Fibroblast of lung (primary cell): ENCODE measurements at places on chromosomes 5 and 9.
A peak's percentile ranks its signal among the peaks of the same experiment; 100 is the strongest.

GRCh38 chr5:91707521-91707841 is 324.4 kb upstream of the ARRDC3 start:
- DNase-seq, result no peak

DNA sequence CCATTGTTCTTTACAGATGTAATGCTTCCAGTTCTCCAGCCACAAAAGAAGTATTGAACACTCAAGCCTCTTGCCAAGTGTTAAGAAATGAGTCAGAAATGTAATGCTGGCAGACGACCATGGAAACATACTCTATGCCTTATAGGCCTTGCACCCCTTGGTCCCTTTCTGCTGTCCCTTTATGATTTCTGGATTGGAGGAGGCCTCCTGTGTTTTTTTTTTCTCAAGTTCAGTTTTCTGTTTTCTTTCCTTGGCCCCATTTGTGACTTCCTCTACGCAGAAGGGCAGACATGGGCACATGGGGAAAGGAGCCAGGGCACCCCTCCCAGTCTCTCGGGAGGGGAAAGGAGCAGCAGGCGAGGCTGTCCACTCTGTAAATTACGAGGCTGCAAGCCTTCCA is 53.4 kb downstream of the SNX18 start:
- DNase-seq, result peak; percentile 84

GRCh38 chr5:77080905-77081304 is 6.2 kb downstream of the ZBED3 start:
- no peak for DNase-seq

DNA sequence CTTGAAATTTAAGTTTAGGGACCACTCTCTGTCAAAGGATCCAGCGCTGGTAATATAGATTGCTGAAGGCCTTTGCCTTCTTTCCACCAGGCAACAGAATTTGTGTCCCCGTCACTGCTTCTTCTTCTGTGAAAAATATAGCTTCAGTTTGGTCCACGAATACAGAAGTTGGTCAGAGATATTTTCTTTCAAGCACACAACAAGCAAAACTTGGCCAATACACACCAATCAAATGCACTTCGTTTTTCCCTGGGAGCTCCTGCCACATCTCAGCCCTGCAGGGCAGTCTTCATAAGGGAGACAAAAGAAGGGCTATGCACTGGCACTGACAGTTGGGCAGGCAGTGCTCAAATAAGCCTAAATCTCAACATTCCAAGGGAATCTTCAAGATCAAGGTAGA is 22.9 kb downstream of the HAVCR2 start:
- DNase-seq, result no peak

GRCh38 chr5:2263763-2264162 is 381.0 kb upstream of the IRX4 start:
- DNase-seq, result no peak

DNA sequence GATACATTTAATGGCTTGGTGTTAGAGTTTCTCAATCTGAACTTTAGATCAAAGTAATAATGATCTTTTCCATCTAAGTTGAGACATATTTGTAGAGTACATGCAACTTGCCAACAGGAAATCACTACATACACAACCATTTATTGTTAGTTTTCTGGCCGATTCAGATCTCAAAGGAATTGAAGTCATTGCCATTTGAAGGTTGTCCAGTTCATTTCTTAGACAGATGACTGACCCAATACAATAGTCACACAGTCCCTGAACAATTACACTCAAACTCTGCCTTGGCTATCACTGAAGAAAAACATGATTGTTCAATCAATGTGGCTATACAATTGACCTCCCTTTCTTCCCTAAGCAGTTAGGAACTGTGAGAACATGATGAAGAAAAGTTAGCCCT is 753.2 kb upstream of the RIOK2 start:
- DNase-seq, result no peak

DNA sequence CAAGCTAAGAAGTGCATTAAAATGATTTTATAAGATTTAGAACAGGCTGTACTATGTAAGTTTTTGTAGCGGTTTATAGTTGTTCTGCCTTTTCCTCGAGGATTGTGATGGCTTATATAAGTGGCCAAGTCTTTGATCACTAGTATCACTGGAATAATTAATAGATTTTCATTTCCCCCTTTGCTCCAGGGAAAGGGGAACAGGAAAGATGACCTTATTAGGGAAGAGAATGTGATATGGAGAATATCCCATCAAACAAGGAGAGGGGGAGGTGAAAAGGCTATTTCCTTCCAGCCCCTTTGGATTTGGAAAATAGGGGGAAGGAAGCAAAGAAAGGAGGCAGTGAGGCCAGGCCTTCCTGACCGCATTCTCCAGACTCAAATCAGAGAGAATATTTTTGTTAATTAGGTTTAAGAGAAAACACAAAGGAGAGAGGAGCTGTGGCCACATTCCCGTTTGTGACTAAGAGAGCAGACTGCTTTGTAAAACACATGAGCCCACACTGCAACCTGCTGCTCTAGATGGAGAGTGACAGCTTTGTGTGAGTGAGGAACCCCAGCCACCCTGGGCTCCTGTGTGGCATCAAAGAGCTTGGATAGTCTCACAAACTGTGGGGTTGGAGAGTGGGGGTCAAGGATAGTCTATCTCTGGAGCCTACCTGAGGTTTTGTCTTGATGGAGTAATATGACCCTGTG is 359.5 kb downstream of the DTWD2 start:
- no peak for DNase-seq

DNA sequence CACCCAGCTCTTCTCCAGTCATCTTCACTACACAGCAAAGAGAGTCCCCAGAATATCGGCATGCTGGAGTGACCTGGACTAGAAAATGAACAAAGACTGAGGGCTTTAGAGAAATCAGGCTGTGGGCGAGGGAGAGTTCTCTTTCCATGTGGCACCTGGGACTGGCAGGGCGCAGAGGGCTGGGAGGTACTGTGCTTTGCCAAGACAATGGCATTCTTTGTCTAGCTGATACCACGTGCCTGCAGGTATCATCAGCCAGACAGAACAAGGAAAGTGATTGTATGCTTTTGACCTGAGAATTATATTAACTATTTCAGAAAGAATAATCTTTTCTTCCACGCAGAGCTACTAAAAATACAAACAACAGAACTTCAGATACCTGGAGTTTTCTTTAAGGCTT is 30.5 kb downstream of the DDX31 start:
- no peak for DNase-seq

DNA sequence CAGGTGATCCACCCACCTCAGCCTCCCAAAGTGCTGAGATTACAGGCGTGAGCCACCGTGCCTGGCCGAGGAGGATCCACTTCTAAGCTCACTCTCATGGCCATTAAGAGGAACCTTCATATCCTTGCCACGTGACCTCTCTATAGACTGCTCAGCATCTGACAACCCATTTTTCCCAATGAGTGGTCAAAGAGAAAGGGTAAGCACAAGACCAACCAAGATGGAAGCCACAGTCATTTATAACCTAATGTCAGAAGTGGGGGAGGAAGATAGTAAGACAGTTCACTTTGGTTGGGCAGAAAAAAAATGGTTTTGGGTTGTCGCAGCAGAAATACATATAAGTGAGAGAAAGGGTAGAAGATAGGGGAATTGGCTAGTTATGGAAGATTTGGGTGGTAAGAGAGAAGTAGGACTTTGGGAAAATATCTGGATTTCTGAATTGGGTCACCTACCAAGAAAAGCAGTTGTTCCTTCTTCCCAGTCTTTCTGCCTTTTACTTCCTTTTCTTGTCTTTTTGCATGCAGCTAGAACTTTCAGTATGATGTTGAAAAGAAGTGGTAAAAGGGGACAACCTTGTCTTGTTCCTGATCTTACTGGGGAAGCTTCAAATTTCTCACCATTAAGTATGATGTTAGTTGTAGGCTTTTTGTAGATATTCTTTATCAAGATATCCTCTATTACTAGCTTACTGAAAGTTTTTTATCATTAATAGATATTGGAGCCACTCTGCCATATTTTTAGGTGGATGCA is 15.6 kb downstream of the SNX2 start:
- no peak for DNase-seq
